ENCODE measurements at places on chromosomes 3 and 15. TPM values are rescaled to one million over a fixed set of nuclear protein-coding genes. Genes with fewer than 3 reads are reported as not detected.
A peak's percentile ranks its signal among the peaks of the same experiment; 100 is the strongest.

DNA sequence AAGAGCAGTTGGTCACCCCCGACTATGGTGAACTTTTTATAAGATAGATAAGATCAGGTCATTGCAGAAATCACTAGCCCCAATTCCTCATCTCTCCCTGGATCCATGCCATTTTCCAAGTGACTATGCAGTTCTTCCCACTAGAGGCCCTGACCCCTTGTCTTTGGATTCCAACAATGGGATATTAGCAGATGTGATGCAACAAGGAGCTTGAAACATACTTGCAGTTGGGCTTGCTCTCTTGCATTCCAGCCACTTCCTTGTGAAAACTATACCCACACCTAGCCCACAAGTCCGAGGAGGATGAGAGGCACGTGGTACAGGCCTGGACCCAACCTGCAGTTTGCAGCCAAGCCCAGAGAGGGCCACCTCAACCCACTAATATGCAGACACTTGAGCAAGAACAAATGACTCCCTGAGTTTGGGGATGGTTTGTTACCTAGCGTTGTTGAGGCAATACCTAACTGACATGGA is 60.6 kb downstream of the SUCLG2 start:
- H3K27ac ChIP-seq = no peak overlapping the region
- peak; percentile 14 for DNase-seq
- peaks cover 29% of the 10 kb centered on the region for H3K4me1 ChIP-seq
- H3K27me3 ChIP-seq = no peaks in the 10 kb centered on the region
- no peaks in the 10 kb centered on the region for H3K36me3 ChIP-seq
- no peak overlapping the region for H3K4me3 ChIP-seq

Gene RHOV
- total RNA-seq = 0.15 TPM

DNA sequence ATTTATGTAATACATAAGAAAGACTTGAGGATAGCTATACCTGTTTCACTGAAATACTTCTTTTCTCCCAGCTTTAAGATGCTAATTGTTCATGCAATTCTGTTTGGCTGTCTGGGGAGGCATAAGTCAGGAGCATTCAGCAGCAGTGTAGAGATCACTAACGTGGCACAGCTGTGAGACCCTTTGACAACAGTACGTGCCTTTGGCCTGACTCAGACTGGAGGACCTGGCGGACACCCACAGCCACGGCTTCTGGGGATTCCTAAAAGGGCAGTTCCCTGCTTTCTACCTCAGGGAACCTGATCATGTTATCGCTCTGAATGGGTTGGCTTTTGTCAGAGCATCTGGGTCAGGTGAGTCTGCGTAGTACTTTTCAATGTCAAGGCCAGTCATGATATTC is 295.0 kb upstream of the ICE2 start:
- H3K4me3 ChIP-seq = no peak overlapping the region
- no peak overlapping the region for H3K27ac ChIP-seq
- DNase-seq = no peak
- H3K36me3 ChIP-seq = no peaks in the 10 kb centered on the region
- peaks cover 56% of the 10 kb centered on the region for H3K27me3 ChIP-seq

- peak within 1 kb of the TSS; percentile 96 for H3K4me3 ChIP-seq
- peak within 1 kb of the TSS; percentile 97 for H3K27ac ChIP-seq
- H3K27me3 ChIP-seq = no peaks in the 10 kb centered on the region
- peak; percentile 53 for DNase-seq
- peaks cover 44% of the 10 kb centered on the region for H3K4me1 ChIP-seq
These were observed at the start of the genes CLCN2 and POLR2H for GRCh38 chr3:184361532-184361931. Gene CLCN2, minus strand, starts transcription at chr3:184361605. Its CDS starts 126 bp downstream, at chr3:184361479. Gene POLR2H, plus strand, starts transcription at chr3:184361710. Its CDS starts 1,783 bp downstream, at chr3:184363493.

GRCh38 chr3:126439968-126440708 is 35.6 kb downstream of the ZXDC start:
- DNase-seq = no peak
- H3K27me3 ChIP-seq = no peaks in the 10 kb centered on the region
- H3K27ac ChIP-seq = no peak overlapping the region

DNA sequence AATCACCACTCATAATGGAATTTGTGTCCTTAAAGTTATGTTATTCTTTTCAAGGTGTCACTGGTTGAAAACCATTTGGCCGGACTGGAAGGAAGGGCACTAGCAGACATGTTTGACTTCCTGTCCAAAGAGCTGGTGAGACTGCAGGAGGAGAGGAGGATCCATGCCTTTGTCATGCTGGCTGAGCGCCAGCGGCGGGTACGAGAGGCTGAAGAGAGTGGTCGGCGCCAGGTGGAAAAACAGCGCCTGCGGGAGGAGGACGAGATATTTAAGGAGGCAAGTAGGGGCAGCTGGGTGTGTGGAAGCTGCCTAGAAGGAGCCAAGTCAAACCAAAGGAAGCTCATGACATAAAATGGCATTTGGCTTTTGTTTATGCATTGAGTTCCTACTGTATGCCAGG is 38.0 kb upstream of the NR1I2 start:
- H3K27ac ChIP-seq = no peak overlapping the region
- no peak overlapping the region for H3K4me3 ChIP-seq
- no peaks in the 10 kb centered on the region for H3K27me3 ChIP-seq
- no peaks in the 10 kb centered on the region for H3K4me1 ChIP-seq

Gene CD86
- total RNA-seq = not detected
